ENCODE measurements at places on chromosomes 5 and 9.

DNA sequence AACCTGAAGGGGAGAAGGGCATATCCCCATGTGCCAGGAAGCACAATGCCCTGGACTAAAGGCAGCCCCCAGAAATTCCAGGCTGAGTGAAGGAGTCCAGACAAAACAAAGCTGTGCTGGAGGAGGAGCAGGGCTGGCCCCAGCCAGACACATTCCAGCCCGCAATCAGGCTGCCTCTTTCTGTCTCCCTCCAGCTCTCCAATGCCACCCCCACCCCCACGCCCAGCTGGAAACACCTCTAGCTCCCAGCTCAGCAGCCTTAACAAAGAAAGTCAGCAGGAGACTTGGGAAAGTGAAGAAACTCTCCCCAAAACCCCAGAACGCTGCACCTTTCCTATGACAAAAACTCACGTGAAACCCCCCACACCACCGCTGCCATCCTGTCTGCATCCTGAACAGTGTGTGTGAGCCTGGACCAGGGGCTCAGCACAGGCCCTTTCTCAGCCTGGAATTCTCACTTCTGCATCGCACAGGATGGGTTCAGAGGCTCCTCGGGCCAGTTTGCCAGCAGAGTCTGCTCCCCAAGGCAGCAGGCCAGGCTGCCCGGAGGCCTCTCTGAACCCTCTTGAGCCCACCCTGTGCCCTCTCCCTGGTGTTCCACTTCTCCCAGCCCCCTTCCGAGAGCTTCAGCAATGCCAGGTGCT is 96.2 kb upstream of the ICE1 start:
- DNase-seq = no peak

- no peak for DNase-seq
Measured at GRCh38 chr5:158522776-158523175, 576.9 kb downstream of the EBF1 start.

- DNase-seq = no peak
Measured at GRCh38 chr5:147093138-147093537, 141.7 kb upstream of the STK32A start.

- peak; percentile 71 for DNase-seq
Measured at GRCh38 chr5:44774279-44774880, 34.4 kb upstream of the MRPS30 start.

DNA sequence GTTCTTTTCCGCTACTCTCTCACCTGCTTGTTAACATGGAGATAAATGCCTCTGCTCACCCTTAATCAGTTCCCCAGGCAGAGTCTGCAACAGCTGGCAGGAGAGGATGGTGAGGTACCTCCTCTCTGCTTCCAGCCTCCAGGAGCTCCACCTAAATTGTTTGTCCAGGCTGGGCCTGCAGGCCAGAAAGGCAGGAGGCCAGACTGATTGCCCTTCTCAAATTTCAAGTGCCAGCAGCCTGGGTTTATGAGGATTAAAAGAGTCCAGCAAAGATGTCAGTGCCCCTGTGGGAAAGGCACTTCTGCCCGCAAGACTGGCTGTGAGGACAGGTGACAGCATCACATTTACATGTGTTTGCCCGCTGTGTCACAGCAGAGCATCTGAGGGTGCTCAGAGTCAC is 19.8 kb downstream of the CORO2A start:
- DNase-seq = peak; percentile 86

- peak; percentile 26 for DNase-seq
Measured at GRCh38 chr9:83981126-83981871, 694 bp downstream of the RMI1 start.

DNA sequence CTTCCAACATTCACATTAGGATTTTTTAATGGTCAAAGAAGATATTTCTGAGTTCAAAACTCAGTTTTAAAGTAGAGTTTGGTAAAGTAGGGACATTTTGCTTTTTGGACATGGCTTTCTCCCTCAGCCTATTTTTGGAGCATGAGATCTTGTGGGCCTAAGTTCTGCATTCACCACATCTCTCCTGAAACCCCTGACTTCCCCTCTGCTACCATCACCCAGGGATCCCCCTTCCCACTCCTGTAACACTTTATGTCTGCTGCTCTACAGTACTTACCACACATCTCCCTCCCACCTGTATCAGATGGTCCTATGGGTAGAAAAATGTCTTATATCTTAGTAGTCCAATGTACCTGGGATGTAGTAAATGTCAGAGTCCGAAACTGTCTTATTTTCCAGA is 48.2 kb upstream of the JAK2 start:
- DNase-seq = no peak

DNA sequence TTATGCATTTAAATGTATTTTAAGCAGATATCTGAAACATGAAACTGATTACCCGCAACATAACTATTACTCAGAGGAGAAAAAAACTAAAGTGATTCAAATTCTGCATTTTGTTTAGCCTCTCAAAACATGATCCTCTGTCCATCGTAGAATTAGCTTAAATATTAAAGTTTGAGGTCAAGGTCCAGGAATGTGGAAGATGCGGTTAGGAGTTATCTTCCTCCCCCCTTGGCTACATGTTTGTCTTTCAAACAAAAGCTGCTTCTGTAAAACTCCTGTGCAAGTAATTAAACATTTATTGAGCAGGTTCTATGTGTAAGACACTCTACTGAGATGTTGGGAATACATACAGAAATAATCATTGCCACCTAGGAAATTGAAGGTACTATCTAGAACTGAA is 175.0 kb upstream of the ISL1 start:
- no peak for DNase-seq

- peak; percentile 5 for DNase-seq
Measured at GRCh38 chr5:172106511-172107356, 81.3 kb downstream of the STK10 start.

DNA sequence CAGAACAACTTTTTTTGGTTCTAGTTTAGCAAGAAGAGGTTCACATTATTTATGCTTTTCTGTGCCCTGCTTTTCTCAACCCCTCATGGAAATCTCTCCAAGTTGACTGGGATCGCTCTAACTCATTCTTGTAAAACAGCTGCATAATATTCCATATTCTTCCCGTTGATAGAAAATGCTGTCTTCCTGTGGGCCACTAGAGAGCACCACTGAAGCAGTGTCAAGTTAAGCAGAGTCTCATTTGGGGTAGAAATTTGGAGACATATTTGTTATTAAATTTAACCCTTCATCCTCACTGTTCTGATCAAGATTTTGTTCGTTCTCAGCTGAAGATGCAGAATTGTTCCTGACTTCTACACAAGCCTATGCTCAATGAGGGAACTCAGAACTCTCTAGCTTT is 140.1 kb downstream of the CEMIP2 start:
- DNase-seq = no peak

- no peak for DNase-seq
Measured at GRCh38 chr5:68196876-68197275, 18.7 kb upstream of the PIK3R1 start.

GRCh38 chr5:112174959-112175594 is 244.0 kb downstream of the EPB41L4A start:
- peak; percentile 54 for DNase-seq

GRCh38 chr9:89563571-89564345 is 41.1 kb upstream of the GADD45G start:
- DNase-seq = no peak

- DNase-seq = no peak
Measured at GRCh38 chr5:124551939-124552279, 194.5 kb downstream of the ZNF608 start.

DNA sequence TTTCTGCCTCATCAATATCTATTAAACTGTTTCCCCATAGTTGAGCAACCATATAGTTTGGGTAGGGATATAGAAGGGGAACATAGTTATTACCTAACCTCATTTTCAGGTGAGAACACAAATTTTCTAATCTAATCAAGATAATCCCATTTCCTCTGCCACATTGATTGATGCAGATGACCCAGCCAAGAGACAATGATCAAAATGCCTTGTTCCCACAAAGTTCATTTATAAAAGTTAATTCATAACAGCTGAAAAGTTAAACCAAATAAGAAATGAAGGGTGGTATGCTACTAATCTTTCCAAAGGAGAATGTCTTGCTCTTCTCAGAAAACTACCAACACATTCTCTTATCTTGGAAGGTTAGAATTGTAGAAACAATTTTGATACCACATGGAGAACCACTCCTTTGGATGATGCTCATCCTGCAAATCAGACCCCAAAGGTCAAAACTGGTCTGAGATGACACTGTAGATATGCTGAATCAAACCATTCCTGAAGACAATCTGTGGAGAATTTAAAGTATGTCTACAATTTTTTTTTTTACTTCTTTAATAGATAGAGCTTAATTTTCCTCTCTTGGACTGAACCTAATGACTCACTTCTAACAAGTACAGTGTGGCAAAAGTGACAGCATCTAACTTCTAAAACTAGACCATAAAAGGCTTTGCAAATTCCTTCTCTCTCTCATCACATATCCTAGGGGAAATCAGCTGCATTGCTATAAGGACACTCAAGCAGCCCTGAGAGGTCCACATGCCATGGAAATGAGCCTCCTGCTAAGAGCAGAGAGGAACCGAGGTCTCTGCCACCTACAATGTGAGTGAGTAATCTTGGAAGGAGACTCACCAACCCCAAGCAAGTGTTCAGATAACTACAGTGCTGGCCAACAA is 586.7 kb upstream of the TUSC1 start:
- no peak for DNase-seq

- no peak for DNase-seq
Measured at GRCh38 chr5:37207802-37208201, 41.4 kb downstream of the CPLANE1 start.

Data from NCI-H1105 treated with DMSO at 0.1 percent for 48 hours (cell line).